ENCODE measurements at places on chromosomes 3 and 15.

DNA sequence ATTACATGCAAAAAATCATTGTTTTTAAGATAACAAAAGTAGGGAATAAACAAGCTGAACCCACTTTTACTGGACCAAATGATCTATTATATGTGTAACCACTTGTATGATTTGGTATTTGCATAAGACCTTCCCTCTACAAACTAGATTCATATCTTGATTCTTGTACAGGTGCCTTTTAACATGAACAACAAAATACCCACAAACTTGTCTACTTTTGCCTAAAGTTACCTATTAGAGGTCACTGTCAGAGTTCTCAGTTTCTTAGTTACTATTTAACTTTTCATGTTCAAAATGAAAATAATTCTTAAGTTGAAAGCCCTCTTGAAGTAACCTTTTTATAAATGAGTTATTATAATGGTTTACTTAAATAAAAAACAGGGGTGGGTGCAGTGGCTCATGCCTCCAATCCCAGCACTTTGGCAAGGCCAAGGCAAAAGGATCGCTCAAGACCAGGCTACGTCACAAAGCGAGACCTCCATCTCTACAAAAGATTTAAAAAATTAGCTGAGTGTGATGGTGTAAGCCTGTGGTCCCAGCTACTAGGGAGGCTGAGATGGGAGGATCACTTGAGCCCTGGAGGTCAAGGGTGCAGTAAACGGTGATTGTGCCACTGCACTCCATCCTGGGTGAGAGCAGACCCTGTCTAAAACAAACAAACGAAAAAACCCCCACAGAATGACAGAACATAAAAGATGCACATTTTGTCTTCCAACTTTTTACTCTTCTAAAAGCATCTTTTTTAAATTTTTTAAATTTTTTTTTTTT is 16.0 kb downstream of the ACTR8 start:
- DNase-seq = no peak

DNA sequence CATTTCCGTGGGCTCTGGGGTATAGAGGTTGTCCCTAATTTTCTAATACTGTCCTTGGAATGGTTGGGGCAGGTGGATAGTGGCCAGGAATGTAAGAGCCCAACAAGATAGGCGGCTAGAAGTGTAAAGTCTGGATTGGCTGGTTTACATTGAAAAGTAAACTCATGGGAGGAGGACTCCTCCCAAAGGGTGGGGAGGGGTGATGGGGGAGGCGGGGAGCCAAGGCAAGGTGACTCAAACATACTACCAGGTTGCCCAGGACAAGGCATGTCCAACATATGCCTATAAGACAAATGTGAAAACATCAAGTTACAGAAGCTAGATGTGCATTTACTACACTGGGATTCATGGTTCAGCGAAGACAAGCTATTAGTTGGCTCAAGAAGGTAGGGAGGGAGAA is 14.3 kb upstream of the SAMMSON start:
- no peak for DNase-seq

DNA sequence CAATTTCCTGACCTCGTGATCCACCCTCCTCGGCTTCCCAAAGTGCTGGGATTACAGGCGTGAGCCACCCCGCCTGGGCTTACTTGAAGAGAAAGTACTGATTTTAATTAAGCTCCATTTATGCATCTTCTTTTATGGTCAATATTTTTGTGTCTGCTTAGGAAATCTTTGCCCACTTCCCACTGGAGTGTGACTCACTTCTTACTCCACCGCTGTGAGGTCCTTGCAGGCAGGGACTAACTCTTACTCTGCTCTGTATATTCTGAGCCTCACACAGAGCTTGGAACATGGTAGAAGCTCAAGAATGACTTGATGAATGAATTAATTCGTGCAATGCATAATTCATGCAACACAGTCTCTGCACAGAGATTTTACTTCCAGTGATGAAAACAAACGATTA is 2.9 kb upstream of the TM4SF19 start:
- no peak for DNase-seq

DNA sequence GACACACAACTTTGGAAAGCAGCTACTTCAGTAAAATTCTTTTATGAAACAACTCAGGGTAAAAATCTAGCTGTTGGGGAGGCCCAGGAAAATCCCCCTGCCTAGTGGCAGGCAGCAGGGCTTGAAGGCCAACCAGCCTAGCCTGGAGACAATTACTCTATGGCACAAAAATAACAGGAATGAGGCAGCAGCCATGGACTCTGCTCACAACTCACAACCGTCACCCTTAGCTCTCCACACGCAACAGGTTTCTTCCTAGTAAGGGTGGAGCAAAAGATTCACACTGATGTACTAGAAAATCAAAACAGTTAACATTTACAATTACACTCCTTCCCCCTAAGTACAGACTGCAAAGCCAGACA is 530 bp upstream of the FBXL22 start:
- DNase-seq = no peak

GRCh38 chr3:72798552-72799195 is 49.6 kb downstream of the SHQ1 start:
- no peak for DNase-seq
